ENCODE measurements at places on chromosomes 6 and 20.

GRCh38 chr20:47868744-47869143 lies 83.5 kb upstream of the SULF2 start:
- no peak for DNase-seq

GRCh38 chr6:113445201-113445600 lies 411.9 kb upstream of the MARCKS start:
- no peak for DNase-seq

DNA sequence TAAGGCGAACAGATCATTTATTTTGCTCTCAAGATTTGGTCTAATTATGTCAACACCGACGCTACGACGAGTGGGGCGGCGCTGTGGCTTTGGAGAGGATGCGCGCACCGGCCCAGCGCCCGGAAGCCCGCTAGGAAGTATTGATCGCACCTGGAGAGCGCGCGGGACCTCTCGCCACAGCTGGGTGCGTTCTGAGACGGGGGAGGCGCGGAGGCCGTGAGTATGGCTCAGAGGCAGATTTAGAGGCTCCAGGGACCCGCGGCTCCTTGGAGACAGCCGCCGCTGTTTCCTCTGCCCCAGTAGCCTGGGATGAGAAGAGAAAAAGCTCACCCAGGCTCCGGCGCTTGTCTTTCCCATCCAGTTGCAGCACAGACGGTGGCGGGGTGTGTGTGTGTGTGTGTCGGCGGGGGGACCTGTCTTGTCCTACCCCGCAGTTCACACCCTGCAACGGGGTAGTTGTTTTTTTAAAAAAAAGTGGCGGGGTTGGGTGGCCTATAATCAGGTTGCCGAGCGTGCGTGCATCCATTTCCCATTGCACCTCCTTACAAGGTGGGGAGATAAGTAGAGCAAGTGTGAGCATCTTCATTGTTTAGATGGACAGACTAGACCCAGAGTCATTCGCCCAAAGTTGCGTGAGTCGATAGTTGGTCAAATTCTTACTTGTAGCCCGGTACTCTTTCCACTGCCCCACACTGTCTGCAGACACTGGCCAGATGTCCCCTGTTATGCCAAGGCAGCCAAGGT lies 11.2 kb downstream of the TFAP2D start:
- DNase-seq, result no peak

DNA sequence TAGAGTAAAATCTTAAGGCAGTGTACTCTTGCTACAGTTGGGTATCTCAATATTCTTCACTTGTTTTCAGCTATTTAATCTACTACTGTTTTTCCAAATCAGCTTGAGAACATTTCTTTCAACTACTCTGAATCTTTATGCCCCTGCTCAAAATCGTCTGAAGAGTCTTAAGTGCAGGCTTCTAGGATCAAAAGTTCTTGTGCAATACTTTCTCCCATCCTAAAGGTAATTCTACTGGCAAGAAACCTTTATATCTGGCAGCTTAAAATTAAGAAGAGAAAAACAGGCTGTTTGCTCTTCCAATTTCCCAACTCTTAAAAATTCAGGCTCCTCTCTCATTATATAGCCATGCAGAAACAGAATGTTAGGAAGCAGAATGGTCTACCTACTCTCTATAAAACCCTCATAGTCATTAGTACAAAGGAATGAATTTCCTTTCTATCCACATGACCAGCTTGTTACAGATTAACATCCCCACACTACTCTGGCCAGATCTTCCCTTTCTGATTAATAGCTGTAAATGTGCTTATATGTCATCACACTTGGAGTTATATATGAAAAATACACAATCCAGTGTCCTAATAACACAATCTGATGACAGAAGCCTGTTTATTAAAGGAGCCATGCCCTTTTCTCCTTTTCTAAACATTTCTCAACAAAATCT lies 122.2 kb upstream of the FAM184A start:
- no peak for DNase-seq

GRCh38 chr6:90865513-90865912 lies 278.6 kb upstream of the MAP3K7 start:
- no peak for DNase-seq

- peak; percentile 75 for DNase-seq
Measured at GRCh38 chr6:118618676-118619377, 32.6 kb downstream of the CEP85L start.

- DNase-seq, result peak; percentile 14
Measured at GRCh38 chr6:146028252-146028795, 538 bp upstream of the GRM1 start.

DNA sequence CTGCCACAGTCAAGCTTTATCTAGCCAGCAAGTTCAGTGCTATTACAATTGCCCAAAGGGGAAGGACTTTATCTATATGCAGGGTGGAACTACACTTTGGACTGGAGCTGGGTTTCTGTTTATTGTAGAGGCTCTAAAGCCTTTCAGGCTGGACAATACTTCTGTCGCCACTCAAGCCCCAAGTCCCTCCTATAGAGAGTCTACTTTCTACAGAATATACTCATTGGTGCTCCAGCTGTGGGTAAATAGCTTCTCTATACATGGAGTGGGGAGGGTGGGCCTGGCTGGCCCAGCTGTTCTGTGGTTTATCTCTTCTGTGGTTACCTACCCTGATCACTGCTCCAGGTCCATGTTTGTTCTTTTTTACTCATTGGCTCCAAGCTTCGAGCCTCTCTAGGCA lies 151.8 kb upstream of the MYLIP start:
- DNase-seq, result no peak

- DNase-seq, result no peak
Measured at GRCh38 chr20:31797364-31797763, 21.8 kb upstream of the MYLK2 start.

DNA sequence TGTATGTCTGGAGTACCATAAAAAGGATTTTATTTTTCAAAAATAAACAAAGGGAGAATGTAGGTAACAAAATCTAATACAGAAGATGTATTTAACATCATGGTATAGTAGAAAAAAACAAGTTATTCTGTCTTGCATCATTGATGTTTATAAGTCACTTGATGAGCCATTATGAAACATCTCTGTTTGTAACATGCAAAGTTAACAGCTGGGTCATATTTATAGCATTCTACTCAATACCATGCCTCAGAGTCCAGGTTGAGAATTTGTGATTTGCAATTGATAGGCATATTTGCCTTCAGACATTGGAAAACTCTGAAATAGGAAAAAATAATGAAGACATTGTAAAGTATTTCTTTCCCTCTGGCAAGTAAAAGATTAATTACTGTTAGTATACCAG lies 52.3 kb upstream of the IL20RA start:
- DNase-seq, result no peak

GRCh38 chr6:51995214-51995755 lies 92.1 kb downstream of the PKHD1 start:
- no peak for DNase-seq

GRCh38 chr6:111989743-111990142 lies 64.2 kb upstream of the CCN6 start:
- peak; percentile 65 for DNase-seq

GRCh38 chr20:49666911-49667310 lies 46.8 kb downstream of the B4GALT5 start:
- no peak for DNase-seq

- no peak for DNase-seq
Measured at GRCh38 chr6:6866656-6867403, 240.9 kb upstream of the RREB1 start.

GRCh38 chr6:56017198-56017597 lies 141.8 kb upstream of the BMP5 start:
- DNase-seq, result no peak

- no peak for DNase-seq
Measured at GRCh38 chr20:31606804-31607639, 1.9 kb downstream of the ID1 start.

- no peak for DNase-seq
Measured at GRCh38 chr20:25394276-25394675, 3.6 kb upstream of the ABHD12 start.

- DNase-seq, result no peak
Measured at GRCh38 chr6:90759664-90760063, 172.8 kb upstream of the MAP3K7 start.

DNA sequence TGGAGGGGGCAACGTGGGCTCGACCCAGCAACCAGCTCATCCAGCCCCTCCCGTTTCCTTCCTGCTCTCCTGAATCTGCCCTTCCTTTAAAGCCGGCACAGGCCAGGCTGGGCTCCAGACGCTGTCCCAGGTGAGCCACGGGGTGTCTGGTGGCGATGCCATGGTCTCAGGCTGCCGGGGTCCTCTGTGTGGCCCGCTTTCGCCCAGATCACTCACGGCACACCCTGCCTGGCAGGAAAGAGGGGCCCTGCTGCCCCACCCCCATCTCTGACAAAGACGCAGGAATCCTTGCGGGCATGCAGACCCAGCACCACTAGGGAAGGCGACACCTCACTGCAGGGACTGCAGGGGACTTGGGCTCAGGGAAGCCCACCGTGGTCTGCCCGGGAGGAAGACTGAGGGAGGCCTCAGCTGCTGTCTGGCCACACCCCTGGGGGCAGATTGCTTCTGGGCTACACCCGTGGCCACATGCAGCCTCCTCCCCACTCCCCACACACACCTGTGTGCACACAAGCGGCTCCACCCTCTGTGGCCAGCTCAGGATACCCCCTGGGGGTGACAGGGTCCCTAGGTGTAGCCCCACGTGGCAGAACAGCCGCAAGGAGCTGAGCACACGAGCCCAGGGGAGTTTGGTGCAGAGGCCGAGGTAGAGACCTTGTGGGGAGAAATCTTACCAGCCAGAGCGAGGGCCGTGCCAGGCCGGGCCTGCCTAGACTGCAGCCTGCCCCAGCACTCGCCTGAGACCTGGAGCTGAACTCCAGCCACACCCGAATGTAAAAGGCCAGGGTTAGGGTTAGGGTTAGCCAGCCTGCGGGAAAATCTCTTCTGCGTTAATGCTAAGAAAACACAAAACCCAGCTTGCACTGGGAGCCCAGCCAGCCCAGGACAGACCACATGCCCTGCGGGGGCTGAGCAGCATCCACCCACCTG lies 104.6 kb downstream of the DLL1 start:
- DNase-seq, result no peak

- no peak for DNase-seq
Measured at GRCh38 chr6:163489584-163489983, 75.1 kb downstream of the QKI start.

GRCh38 chr6:109034526-109034925 lies 60.1 kb downstream of the SESN1 start:
- DNase-seq, result no peak

Measured in CD4-positive, alpha-beta T cell treated with Interleukin-10 for 1 hour (primary cell).